Camera-type eye (tissue), 1 donor: ENCODE measurements at places on chromosomes 3 and 15. TPM values are rescaled to one million over a fixed set of nuclear protein-coding genes. Genes with fewer than 3 reads are reported as not detected.

The CRYGS gene
- total RNA-seq = 2,965 TPM

The MRPL47 gene
- total RNA-seq = 19.0 TPM

The DHX30 gene
- 103 TPM for total RNA-seq

The MNS1 gene
- total RNA-seq = 7.8 TPM

The EHD4 gene
- total RNA-seq = 15.6 TPM

The IGSF11 gene
- 51.5 TPM for total RNA-seq

The GPR176 gene
- 19.8 TPM for total RNA-seq
